Substantia nigra (tissue), 51 donors: ENCODE measurements at places on chromosomes 3 and 15.

DNA sequence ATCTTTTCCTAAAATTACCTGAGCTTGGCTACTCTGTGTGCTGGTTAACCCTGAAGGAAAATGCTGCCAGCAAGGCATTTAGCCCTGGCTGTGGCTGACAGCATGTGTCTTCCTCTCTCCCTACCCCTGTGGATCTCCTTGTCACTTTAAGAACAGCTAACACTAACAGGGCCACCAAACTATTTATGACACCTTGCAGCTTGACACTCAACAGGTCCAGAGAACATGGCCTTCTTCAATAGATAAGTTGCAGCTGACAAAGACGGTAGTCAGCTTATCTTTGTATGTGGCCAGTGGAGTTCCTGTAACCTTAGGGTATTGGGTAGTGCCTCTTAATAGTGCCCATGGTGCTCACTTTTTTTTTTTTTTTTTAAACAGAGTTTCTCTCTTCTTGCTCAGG lies 32.0 kb upstream of the COPB2 start:
- no peak for DNase-seq

GRCh38 chr3:78338405-78338804 lies 1298.5 kb downstream of the ROBO2 start:
- DNase-seq = no peak

DNA sequence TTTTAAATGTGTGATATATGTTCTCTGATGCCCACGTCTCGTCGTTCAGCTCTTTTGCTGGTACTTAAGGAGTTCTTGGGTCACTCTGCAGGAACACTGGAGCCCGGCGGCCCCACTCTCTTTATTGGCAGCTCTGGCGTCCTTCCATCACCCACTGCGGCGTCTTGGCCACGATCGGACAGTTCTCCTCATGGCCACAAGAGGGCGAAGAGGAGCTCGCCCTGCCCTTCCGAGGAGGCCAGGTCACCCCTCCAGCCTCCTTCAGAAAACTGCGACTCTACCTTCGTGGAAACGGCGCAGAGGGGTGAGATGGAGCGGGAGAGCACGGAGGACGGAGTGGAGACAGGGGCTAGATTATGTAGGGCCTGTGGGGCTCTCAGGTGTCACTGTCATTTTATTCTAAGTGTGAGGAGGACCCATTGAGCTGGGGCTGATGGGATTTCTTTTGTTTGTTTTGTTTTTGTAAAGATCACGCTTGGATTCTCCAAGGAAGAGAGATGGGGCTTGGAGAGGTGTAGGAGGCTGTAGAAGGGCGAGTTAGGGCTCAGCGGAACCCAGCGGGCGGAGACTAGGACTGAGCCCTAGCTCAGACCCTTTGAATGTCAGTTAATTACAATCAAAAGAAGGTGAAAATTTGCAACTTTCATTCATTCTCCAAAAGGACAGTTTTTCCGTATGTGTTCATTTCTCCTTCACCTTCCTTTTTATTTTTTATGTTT lies 28.0 kb upstream of the GABRA5 start:
- no peak for DNase-seq

DNA sequence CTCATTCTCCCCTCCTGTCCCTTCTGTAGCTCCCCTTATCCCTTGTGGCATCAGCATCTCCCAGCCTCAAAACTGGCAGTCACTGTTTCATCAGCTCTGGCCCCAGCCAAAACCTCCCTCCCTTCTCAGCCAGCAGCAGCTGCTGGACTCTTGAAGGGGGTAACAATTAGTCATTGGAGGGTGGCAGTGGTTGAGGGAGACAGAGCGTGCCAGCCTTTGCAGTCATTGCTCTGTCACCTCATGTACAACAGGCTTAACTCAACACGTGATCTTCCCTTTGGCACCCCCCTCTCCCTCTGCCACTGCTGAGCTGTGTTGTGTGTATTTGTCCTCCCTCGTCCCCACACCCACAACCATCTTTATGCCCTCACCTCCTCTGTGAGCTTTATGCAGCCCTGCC lies 28.2 kb downstream of the RBP2 start:
- peak; percentile 29 for DNase-seq

- DNase-seq = no peak
These were observed 16.8 kb downstream of the MEF2A start for GRCh38 chr15:99582508-99582960.

- DNase-seq = no peak
These were observed 28.9 kb downstream of the KAT2B start for GRCh38 chr3:20069178-20069532.

DNA sequence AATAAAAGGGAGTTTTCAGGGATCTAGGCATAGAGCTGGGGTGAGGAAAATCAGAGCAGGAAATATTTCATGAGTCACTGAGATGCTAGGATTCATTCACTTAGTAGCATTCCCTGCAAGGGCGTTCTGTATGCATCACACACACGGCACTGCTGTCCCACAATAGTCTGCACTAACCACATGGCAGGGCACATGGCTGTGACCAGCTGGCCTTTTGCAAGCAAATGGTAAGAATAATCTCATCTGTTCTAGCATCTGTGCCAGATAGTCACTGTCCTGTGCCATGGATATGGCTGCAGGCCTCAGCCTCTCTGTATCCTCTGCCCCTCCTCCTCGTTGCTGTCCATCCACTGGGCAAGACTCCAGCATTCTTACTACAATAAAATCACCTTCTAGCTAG lies 37.8 kb downstream of the BOC start:
- DNase-seq = peak; percentile 22

DNA sequence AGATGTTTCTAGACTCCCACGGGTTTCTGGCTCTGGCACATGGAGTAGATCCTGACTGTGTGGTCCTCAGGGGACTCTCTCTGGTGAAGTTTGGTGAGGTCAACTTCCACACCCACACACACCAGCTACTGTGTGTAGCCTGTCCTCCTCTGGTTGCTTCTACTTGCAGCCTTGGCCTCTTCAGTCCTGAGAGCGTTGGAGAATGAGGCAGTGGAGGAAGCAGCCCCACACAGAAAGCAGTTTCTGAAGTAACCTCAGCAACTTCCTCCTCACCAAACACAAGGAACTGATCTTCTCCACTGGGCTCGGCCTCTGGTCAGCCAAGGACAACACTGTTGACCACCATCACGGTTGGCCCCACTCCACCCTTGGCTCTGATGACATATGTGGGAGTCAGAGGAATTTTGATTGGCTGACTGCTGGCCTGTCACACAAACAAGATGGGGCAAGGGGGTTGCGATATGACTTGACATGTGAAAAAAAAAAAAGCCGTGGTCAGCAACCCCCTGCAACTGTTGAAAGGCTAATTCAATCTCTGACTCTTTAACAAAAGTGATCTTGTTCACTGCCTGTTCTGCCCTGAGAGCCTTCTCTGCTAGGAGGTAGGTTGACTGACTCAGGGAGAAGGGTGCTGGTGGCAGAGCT lies 19.6 kb downstream of the CD86 start:
- no peak for DNase-seq

GRCh38 chr3:182722907-182723306 lies 70.4 kb upstream of the ATP11B start:
- DNase-seq = no peak

GRCh38 chr15:85646538-85647091 lies 148.1 kb downstream of the KLHL25 start:
- no peak for DNase-seq

GRCh38 chr15:76360416-76360815 lies 23.8 kb downstream of the ISL2 start:
- DNase-seq = no peak

GRCh38 chr15:74977599-74977998 lies 17.8 kb upstream of the SCAMP5 start:
- no peak for DNase-seq

- no peak for DNase-seq
These were observed 9.4 kb downstream of the BCL6 start for GRCh38 chr3:187735837-187736236.

- DNase-seq = no peak
These were observed 94.7 kb downstream of the MYH15 start for GRCh38 chr3:108415661-108416060.

- DNase-seq = no peak
These were observed 86.2 kb downstream of the CMSS1 start for GRCh38 chr3:99903869-99904268.

DNA sequence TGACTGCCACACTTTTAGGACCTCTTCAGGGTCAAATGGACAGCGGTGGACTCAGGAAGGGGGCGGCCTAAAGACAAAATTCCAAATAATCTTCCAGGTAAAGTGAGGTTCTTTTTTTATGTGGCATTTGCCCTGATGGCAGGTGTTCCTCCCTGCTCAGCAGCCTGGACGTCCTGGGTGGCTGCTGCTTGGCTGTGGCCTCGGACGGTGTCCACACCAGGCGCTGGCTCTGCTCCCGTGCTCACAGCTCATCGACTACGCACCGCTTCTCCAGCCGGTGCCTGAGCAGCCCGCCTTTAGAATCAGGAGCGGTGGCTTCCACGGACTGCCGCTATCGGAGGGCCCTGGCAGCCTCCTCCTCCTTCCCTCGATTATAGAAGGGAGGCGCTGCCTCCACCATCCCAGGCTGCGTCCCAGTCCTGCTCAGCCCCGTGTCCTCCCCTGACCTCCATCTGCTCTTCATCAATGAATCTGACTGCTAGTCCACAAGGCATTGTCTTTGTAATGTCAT lies 41.9 kb downstream of the PCSK6 start:
- DNase-seq = no peak

DNA sequence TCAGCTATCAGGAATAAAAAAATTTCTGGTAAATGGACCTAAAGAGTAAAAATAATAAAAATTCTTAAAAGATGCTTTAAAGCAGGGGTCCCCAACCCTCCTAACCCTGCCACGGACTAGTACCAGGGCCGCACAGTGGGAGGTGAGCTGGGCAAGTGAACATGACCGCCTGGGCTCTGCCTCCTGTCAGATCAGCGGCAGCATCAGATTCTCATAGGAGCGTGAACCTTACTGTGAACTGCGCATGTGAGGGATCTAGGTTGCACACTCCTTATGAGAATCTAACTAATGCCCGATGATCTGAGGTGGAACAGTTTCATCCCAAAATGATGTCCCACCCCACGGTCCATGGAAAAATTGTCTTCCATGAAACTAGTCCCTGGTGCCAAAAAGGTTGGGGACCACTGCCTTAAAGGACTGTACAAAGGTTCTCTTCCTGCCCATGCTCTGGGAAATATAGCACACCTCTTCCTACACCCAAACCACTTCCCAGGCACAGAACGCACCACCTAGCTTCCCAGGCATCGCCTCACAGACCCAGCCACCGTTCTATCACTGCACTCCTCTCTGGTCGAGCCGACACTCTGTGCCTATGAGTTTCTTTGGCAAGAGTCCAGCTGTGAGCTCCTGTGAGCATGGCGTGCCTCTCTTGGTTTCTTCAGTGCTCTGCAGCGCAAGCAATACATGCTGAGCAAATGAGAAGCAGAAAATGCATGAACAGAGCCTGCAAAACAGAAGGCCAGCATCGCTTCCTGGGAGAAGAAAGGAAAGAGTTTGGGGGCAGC lies 104.9 kb downstream of the OCA2 start:
- no peak for DNase-seq

DNA sequence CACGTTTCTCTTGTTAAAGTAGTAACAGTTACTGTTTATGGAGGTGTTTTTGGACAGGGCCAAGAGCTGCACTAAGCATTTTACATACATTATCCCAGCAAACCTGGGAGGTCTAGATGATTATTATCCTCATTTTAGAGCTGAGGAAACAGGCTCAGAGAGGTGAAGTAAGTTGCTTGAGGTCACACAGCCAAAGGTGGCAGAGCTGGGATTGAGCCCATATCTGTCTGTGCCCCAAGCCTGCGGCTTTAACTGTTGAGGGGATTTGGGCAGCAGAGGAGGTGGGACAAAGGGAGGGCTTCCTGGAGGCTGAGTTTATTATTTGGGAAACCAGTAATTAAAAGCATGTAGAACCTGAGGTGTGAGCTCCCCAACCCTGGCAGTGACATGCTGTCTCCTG lies 9.2 kb downstream of the SMAD6 start:
- no peak for DNase-seq

DNA sequence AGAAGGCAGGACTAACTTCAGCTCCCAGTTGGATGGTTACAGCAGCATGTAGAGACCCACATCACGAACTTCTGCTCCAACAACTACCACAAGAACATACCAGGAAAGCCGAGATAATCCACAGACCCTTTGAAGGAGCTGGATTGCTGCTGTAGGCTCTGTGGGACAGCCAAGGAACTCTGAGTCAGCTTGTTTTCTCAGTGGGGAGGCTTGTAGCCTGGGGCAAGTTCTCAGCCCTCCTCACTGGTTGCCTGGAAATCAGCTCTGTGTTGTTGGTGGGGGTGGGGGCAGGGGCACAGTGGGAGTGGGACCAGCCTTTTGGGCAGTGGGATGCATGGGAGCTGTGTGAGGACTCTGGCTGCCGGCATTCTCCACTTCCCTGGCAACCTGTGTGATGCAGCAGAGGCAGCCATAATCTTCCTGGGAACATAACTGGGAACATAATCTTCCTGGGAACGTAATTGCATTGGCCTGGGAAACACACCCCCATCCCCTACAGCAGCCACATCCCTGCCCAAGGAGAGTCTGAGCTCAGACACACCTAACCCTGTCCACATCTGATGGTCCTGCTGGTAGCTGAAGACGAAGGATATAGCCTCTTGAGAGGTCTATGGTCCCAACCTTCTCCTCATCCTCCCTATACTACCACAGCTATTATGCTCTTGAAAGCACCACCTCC lies 153.1 kb downstream of the PEAK1 start:
- no peak for DNase-seq

DNA sequence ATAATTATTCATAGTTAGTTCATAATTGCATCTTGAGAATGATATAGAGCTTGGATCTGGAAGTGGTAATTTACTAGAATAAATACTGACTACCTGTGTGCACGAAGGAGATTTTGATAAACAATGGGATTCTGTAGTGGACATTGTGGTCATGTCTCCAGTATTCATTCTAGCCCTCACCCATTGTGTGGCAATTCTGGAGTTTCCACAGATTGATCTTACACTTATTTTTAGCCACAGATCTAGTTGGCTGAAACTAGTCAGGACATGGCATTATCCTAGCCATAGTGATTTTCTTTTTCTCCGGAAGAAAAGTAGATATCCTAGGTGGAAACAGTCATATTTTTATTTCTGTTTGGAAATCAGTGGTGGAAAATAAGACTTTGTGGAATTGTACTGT lies 833.1 kb downstream of the NAALADL2 start:
- DNase-seq = no peak
